ENCODE measurements at places on chromosomes 11 and 22. TPM values are rescaled to one million over a fixed set of nuclear protein-coding genes. Genes with fewer than 3 reads are reported as not detected.

The OR10D3 gene
- not detected for total RNA-seq

The SSH3 gene
- 3.4 TPM for total RNA-seq

DNA sequence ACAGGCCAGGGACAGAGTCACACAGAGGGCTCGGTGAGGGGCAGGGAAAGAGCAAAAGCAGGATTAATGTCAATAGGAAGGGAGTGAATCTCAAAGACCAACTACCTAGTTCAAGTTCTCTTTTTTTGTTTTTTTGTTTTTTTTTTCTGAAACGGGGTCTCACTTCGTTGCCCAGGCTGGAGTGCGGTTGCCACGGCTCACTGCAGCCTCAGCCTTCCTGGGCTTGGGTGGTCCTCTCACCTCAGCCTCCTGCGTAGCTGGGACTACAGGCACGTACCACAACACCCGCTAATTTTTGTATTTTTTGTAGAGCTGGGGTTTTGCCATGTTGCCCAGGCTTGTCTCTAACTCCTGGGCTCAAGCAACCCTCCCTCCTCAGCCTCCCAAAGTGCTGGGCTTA, 9.7 kb upstream of the BCL9L start:
- no peak for DNase-seq

The CYTH4 gene
- 3.9 TPM for total RNA-seq

The HMOX1 gene
- 4.3 TPM for total RNA-seq

- no peak for DNase-seq
These were observed 90.3 kb downstream of the BLID start for GRCh38 chr11:122025757-122026156.

The MRGPRE gene
- 0.27 TPM for total RNA-seq

The TSPAN32 gene
- total RNA-seq = 0.27 TPM

GRCh38 chr11:71452199-71453036, 585 bp upstream of the NADSYN1 start:
- peak; percentile 52 for DNase-seq

DNA sequence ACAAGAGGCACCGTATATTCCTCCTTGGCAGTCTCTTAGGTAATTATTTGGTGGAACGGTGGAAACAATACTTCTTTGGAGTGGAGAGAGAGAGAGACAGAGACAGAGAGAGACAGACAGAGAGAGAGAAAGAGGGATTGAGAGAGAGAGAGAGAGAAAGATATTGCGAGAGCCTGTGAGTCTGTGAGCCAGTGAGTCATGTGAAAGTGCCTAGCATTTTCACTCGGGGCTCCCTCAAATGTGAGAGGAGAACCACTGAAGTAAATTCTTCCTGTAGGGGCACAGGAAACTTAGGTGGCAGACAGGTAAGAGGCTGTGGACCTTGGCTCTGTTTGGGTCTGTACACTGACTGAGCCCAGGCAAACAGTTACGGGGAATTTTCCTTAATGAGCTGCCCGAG, 31.6 kb upstream of the SNX19 start:
- DNase-seq = no peak

Measured in cerebellum (tissue), 4 donors.